ENCODE measurements at places on chromosomes 2 and 18.

DNA sequence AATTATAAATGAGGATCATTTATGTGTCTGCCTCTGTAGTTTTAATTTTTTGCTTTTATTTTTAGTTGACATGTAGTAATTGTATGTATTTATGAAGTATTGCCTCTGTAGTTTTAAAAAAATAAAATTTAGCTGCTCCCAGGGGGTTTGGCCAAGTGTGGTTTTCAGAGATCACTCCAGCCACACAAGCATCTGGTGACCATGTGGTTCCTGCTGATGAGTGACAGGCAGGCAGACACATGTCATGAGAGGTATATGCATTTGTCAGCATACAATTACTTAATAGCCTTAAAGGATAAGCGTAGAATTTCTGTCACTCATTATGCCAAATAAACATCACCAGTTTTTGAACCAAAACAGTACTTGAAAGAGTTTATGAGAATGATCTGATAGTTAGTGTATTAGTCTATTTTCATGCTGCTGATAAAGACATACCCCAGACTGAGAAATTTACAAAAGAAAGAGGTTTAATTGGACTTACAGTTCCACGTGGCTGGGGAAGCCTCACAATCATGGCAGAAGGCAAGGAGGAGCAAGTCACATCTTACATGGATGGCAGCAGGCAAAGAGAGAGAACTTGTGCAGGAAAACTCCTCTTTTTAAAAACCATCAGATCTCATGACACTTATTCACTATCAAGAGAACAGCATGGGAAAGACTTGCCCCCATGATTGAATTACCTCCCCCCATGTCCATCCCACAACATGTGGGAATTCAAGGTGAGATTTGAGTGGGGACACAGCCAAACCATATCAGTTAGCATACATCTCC is 29.6 kb downstream of the MREG start:
- no peak for DNase-seq

DNA sequence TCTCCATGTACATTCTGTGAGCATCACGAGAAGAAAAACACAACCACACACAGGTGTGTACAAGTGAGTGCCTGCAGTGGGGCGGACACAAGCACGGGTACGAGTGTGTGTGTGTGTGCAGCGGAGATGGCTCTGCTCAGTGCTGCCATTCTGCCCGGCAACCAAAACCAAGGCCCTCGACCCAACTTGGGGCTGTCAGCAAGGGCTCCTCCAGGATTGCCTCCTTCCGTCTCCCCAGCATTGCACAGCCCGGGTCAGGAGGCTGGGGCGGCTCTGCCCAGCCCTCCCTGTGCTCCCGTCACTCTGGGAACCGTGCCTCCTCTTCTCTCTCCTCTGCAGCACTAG is 66.5 kb downstream of the PXDN start:
- no peak for DNase-seq

DNA sequence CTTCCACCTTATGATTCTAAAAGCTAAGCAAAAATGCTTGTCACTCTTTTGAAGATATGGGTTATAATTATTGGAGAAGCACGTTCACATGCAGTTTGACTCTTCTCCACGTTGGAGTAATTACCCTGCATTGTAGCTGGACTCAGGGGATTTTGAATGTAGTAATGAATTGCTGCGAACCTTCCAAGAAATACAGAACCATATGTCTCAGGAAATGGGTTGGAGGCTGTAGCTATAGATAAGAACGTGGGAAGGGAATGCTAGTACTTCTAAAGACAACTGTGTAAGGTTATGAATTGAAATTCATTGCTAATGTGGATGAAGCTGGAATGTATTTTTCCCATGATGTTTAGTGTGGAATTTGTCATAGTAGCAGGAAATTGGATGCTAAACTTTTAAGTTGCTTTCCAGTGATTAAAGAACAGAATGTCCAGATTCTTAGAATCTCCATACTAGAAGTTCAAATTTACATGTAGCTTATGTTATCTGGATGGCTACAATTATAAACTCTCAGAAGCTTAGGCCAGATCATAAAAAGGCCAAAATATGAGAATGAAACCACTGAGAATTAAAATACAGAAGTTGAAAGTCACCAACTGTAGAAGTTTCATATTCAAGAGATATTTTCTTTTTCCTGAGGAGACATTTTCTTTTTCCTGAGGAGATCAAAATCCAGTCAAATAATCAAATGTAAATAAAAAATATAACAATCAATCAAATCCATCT is 27.3 kb upstream of the SPOPL start:
- no peak for DNase-seq

- DNase-seq = no peak
Observed at GRCh38 chr2:144261966-144262365, 258.0 kb downstream of the ZEB2 start.

DNA sequence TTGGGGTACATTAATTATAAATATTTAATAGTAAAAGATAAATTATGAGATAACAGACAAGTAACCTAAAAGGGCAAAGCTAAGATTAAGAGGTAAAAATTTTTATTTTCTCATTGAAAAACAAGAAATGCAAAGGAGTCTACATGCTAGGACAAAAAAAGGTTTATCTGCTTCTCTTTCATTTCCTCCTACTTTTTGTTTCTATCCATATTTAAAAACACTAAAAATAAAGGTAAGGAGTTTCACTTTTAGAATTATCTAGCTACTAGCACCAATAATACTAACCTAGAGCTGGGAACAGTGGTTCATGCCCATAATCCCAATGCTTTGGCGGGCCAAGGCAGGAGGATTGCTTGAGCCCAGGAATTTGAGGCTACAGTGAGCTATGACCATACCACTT is 1551.7 kb upstream of the SLC39A10 start:
- no peak for DNase-seq

- DNase-seq = no peak
Observed at GRCh38 chr2:12723736-12724463, 7.2 kb downstream of the TRIB2 start.

- DNase-seq = no peak
Observed at GRCh38 chr18:45549290-45549689, 66.0 kb upstream of the SLC14A2 start.

DNA sequence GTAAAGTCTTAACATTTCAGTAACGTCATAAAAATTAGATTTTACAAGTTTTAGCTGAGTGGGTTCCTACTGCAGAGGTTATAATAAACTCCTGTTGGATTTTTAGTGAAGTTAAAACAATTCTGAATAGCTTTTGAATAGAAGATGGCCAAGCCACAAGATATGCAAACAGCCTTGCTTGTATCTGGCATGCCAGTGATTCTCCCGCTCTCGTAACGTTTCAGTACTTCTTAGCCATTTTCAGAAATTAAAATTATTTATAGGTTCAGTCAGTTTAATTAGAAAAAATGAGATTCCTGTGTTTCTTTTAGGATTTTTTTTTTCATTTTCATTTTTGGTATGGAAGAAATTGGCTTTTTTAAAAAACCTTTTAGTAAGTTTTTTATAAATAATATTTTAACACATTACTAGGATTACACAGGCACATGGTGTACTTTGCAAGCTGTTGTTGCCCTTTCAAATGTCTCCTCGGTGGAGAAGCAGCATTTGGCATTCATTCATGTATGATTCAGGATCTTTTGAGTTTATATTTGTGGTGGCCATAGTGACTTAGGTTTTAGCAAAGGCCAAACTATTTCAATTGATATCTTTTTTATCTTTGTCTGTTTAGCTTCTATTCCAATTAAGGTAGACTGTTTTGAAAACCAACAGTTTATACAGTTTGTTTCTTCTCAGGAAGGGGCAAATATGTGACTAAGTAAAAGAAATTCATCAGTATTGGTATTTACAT is 30.6 kb upstream of the RND3 start:
- no peak for DNase-seq

DNA sequence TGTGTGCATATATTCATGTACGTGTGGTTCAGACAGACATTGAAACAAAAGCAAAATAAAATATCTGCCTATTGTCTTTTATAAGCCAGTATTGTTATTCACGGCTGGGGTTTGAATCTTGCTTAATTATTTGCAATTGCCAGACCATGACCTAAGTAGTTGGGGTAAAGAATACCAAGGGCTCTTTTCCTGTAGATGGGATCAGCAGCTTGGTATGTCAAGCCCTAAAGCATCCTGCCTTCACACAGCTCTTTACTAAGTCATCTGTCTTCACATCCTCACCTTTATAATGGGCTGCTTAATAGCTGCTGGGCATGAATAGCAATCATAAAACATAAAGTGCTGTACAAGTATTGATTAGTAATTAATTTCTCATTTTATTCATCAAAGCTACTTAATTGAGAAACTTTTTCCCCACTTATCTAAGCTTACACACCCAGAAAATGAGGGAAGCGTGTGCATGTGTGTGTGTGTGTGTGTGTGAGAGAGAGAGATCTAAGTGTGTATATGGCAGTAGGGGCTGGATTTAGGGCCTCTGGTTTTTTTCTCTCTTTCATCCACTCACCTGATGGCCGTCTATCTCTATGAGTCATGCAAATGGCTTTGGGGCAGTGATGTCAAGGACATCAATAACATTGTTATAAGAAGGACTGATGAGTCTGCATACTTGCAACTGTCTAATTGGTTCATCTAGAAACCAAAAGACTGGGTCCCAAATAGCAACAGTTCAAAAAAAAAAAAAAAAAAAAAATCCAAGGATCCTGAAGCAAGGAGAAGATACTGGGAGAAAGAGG is 244.1 kb upstream of the TNP1 start:
- no peak for DNase-seq

GRCh38 chr2:146239392-146240135 is 1605.3 kb upstream of the ACVR2A start:
- DNase-seq = no peak

DNA sequence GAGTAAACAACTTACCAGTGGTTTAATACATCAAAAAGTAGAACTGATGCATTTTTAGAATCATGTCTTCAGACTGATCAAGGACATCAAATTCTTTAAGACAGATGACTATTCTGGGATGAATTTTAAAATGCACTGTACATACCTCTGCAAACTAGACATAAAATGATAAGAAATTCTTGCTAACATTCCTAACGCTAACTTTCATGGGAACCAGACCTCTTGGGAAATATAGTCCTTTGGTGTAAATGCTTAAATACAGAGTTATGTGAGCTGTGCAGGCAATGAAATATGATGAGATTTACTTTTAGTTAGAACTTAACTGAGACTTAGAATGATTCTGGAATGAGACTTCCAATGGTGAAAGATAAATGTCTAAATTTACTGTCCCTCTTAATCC is 562.0 kb downstream of the NR4A2 start:
- DNase-seq = no peak

DNA sequence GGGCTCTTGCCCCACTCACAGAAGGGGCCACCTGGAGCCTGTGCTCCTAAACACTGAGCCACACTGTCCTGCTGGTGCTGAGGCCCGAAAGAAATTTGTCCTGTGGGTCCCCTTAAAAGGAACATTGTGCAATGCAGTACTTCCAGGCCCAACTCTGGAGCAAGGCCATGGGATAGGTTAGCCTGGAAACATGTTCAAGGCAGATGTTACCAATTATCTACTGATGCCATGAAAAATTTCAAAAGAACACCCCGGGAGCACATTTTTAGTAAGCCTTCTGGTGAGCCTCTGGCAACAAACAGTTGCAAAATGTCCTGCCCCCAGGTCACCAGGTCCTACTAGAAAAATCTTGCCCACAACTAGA is 12.3 kb upstream of the PTMA start:
- DNase-seq = no peak

All from Karpas-422 (cell line).